ENCODE measurements at places on chromosomes 2 and 18.

- no peak for DNase-seq
Observed at GRCh38 chr2:168030862-168031624, 216.4 kb downstream of the STK39 start.

GRCh38 chr2:212908031-212908430 is 243.4 kb downstream of the IKZF2 start:
- DNase-seq: no peak

DNA sequence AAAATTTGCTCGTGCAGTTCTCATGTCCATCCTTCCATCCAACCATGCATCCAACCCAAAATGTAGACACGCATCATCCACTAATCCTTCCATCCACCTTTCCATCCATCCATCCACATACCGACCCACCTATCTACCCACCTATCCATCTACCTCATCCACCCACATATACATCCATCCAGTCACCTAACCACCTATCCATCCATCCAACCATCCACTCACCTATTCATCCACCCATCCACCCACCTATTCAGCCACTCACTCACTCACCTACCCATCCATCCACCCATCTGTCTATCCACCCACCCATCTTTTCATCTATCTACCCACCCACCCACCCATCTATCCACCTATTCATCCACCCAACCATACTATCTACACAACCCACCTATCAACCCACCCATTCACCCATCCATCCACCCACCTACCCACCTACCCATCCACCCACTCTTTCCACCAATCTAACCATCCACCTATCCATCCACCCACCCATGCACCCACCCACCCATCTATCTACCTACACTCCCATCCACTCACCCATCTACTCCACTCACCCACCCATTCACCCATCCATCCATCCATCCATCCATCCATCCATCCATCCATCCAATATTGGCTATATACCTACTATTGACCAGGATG is 94.3 kb downstream of the VAPA start:
- DNase-seq: no peak

- DNase-seq: no peak
Observed at GRCh38 chr2:15378148-15378908, 182.8 kb downstream of the NBAS start.

DNA sequence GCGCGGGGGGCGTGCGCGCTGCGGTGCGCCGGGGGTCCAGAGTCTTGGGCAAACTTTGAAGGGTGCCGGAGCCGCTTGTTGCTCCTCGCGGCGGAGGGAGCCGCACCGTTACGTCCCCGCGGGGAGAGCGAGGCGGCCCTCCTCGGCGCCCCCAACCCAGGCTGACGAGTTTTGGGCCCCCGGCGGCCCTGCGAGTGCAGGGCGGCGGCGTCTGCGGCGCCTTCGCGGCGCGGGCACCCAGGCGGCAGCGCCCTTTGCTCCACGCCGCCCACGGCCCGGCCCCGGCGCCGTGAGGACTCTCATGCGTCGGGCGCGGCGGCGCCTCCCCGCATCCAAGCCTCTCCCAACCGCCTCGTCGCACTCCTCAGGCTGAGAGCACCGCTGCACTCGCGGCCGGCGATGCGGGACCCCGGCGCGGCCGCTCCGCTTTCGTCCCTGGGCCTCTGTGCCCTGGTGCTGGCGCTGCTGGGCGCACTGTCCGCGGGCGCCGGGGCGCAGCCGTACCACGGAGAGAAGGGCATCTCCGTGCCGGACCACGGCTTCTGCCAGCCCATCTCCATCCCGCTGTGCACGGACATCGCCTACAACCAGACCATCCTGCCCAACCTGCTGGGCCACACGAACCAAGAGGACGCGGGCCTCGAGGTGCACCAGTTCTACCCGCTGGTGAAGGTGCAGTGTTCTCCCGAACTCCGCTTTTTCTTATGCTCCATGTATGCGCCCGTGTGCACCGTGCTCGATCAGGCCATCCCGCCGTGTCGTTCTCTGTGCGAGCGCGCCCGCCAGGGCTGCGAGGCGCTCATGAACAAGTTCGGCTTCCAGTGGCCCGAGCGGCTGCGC is 814 bp downstream of the FZD7 start:
- DNase-seq: no peak

- DNase-seq: no peak
Observed at GRCh38 chr2:100785626-100786296, 34.2 kb upstream of the NPAS2 start.

- no peak for DNase-seq
Observed at GRCh38 chr18:76388261-76388660, 106.8 kb downstream of the ZNF516 start.

DNA sequence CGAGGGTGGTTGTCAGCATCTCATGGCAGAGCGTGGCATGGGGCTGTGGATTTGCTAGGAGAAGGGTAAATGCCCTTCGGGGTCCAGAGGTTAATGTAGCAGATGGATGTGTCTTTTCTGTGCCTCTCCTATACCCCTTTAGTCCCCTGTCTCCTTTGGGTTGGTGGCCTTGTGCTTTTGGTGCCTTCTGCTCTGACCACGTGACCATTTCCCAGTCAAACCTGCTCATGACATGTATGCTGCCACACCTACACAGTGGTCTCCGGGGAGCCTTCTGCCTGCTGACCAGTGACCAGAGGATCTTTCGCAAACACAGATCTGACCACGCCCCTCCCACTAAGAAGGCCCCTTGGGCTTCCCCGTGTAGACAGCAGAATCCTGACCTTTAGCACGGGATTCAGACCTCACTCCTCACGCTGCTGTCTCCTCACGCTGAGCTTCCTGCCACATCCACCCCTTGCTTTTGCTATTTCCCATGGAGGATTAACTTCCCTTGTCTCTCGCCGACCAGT is 116.2 kb downstream of the ACOXL start:
- no peak for DNase-seq

DNA sequence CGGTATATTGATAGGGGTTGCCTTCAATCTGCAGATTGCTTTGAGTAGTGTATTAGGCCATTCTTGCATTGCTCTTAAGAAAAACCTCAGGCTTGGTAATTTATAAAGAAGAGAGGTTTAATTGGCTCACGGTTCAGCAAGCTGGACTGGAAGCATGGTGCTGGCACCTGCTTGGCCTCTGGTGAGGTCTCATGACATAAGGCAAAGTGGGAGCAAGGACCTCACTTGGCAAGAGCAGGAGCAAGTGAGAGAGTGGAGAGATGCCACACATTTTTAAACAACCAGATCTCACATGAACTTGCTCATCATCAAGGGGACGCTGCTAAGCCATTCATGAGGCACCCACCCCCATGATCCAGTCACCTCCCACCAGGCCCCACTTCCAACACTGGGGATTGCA is 4.9 kb downstream of the MAP3K2 start:
- no peak for DNase-seq

GRCh38 chr18:21834299-21834660 is 93.7 kb downstream of the MIB1 start:
- DNase-seq: no peak

DNA sequence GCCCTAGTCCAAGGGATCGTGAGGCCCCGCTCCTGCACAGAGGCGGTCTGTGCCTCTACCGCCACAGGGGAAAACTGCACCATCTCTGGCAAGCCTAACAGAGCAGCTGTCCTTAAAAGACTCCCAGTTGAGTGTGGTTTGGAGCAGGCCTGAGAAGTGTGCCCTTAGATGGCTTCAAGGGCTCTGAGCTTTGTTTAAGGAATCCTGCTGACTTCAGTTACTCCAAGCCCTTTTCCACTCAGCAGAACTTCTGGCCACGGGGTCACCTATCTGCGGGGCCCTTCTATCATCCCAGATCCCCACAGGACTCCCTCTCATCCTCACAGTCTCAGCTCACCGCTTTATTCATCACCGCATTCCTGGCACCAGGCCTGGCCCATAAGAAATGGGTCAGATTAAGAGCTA is 131.5 kb downstream of the CCDC74A start:
- DNase-seq: no peak

GRCh38 chr2:138787053-138787666 is 7.0 kb upstream of the NXPH2 start:
- no peak for DNase-seq

All from activated CD4-positive, CD25-positive, alpha-beta regulatory T cell (primary cell).